ENCODE measurements at places on chromosomes 2 and 18. TPM values are rescaled to one million over a fixed set of nuclear protein-coding genes. Genes with fewer than 3 reads are reported as not detected.

DHRS9 gene
- not detected for total RNA-seq

WNT6 gene
- 20.3 TPM for total RNA-seq

KCNG2 gene
- not detected for total RNA-seq

HOXD12 gene
- total RNA-seq, result not detected

STPG4 gene
- total RNA-seq, result 0.79 TPM

MEX3C gene
- 44.8 TPM for total RNA-seq

DSC1 gene
- not detected for total RNA-seq

REG1B gene
- total RNA-seq, result not detected

TPO gene
- not detected for total RNA-seq

RPIA gene
- total RNA-seq, result 33.2 TPM

PID1 gene
- 11.3 TPM for total RNA-seq

LINC00305 gene
- total RNA-seq, result not detected

GRCh38 chr18:13551841-13552733 is 174.3 kb downstream of the FAM210A start:
- DNase-seq, result no peak

GRCh38 chr2:10906926-10907625 is 4.7 kb upstream of the KCNF1 start:
- no peak for DNase-seq

DNA sequence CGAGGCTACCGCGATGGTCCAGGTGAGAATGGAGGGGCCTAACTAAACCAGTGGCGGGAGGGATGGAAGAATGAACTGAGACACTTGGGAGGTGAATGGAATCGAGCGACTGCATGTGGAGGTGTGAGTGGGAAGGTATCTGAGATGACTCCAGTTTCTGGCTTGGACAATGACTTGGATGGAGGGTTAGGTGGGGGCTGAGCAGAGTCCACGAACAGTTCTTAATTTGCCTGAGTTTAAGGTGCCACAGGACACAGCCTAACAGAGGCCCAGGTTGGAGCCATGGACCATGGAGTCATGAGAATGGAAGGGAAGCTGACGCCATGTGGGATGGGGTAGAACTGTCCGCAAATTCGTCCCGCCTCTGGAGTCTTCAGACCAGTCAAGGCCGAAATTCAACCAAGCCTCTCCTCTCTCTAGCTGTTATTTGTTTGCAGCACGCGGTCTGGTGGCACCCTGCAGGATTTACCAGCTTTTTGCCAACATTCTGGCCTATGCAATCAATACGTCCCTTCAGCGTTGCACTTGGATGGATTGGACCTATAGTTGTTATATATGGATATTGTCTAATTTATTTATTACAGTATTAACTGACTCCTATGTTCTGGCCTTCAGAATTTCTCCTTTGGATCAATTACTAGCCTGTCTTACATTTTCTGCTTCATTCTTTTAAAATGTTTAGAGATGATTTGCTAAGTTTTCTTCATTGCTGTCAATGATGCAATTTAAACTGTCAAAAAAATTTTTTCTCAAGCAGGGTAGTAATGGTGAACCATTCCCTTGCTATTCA is 940 bp upstream of the BOLA3 start:
- no peak for DNase-seq

DNA sequence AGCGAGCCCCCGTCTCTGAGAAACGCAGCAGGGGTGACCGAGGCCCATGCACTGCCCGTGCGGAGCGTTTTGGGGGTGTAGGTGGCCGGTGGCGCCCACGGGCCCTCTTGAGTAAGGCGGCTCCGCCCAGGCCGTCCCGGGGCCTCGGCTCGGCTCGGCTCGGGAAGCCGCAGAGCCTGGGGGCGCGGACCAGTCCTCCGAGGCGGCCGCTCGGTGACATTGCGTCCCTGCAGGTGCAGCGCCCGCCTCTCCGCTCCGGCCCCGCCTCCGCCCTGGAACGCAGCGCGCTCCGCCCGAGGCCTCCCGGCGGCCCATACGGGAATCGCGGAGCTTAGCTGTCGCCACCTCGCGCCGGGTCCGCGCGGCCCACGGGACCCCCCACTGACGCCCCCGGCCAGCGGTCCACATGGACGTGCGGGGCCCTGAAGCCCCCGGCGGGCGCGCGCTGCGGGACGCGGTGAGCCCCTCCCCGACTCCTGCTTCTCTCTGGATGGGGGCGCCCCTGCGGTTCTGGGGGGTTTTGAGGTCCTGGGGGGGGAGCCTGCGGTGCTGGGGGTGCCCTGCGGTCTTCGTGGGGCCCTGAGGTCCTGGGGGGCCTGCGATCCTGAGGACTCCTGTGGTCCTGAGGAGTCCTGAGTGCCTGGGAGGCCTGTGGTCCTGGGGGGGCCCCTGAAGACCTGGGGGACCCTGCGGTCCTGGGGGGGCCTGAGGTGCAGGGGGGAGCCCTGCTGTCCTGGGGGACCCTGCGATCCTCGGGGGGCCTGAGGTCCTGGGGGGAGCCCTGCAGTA is at the start of gene HSBP1L1:
TSS of gene HSBP1L1 (plus strand) at position 314 of the 789 bp plus-strand sequence. CDS start at position 407, 93 bp downstream.
- peak; percentile 78 for DNase-seq

GRCh38 chr2:203732092-203732952 is 25.9 kb downstream of the CD28 start:
- no peak for DNase-seq

DNA sequence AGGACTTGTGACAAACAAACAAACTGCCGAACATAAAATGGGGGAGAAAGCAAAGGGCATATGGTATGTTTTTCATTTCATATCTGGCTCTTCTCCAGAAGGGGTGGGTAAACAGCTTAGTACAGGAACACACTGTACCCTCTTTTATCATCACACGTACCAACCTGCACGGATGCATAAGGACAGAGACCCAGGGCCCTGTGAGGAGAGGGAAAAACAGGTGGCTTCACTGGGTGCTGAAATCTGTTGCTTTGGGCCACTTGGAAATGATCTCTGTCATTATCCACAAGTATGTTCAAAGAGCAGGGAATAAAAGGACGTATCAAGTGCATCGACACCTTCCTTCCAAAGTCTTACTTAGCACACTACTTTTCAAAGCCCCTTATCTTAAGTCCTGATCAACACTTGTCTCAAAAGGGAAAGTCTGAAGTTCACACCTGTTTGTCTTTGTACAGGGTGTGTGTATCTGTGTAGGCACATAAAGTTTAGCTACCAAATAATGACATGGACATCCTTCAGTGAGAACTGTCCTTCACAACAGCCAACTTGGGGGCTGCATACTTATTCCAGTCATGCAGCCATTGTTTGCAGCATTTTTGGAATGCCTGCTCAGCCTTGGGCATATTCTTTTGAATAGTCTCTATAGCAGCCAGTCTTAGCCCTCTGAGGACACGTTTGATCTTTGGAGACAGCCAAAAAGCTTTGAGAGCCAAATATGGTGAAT is 60.6 kb downstream of the IRS1 start:
- no peak for DNase-seq

DNA sequence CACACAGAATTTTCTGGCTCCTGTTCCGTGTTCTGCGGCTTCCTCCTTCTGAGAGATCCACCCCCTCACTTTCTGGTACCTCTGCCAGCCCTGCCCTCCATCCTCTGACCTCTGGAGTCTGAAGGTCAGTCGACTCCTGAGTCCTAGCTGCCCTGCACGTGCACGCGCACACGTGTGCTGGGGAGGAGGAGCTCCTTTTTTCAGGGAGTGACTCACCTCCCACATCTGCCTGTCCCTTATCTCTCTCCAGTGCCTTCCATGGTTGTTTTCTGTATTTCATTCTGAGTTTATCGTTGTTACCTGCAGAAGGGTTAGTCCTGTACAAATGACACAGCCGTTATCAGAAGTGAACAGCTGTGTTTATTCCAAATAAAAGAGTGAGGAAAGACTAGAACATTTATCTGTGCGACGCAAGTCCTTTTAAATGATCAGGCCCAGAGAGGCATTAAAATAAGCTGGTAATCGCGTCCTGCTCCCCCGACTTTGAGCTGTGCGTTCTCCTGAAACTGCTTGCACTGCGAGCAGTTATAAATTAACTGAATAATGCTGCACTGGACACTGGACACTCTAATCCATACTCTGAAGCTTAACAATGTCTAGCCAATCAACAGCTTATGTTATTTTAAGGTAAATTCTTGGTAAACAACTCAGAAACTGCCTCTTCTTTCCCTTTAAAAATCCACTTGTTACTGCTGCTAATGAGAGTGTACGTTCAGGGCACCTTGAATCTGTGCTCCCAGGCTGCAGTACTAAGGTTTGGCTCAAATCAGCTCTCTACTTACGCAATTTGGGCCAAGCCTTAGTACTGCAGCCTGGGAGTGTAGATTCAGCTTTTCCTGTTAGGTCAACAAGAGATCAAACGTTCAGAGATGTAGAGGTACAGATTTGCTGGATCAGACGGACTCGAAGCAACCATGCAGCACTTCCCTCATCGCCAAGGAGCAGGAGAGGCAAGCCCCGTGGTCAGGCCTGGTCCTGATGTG is 72.5 kb downstream of the GALR1 start:
- DNase-seq, result peak; percentile 32

DNA sequence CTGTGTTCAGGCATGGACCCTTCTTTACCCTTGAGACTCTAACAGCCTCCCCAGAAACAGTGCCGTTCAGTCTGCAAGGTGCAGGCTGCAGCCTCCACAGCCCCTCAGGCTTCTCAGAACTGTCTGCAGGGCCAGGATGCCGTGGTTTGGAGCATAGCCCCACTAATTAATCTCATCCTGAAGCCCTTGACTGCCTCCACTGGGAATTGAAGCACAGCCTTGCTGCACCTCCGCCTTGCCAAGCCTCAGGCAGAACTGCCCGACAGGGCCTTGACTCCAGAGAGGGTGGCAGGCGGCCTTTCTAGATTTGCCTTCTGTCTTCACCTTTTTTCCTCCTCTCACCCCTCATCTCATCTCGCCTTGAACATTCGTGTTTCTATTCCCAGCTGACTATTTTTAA is 119.8 kb downstream of the NRP2 start:
- DNase-seq, result no peak

- DNase-seq, result no peak
Measured at GRCh38 chr2:168155046-168155445, 92.3 kb downstream of the STK39 start.

- DNase-seq, result no peak
Measured at GRCh38 chr2:25853038-25853638, 25.1 kb downstream of the ASXL2 start.

DNA sequence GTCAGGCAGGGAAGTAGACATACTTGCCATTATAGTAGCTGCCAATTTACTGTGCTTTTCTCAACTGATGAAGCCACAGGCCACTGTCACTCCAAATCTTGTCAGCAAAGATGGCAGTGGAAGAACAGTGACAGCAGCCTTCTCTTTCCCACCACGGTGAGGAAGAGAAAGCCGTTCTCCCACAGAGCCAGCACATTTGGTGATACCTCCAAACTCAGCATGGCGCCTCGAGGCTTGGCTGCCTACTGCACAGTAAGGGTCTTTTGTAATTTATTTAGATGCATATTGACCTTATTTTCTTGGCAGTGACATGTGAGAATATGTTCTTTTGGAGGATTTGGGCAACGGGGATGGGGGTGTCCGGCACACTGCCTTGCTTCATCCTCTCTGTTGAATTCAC is 117.2 kb upstream of the CDH20 start:
- no peak for DNase-seq

DNA sequence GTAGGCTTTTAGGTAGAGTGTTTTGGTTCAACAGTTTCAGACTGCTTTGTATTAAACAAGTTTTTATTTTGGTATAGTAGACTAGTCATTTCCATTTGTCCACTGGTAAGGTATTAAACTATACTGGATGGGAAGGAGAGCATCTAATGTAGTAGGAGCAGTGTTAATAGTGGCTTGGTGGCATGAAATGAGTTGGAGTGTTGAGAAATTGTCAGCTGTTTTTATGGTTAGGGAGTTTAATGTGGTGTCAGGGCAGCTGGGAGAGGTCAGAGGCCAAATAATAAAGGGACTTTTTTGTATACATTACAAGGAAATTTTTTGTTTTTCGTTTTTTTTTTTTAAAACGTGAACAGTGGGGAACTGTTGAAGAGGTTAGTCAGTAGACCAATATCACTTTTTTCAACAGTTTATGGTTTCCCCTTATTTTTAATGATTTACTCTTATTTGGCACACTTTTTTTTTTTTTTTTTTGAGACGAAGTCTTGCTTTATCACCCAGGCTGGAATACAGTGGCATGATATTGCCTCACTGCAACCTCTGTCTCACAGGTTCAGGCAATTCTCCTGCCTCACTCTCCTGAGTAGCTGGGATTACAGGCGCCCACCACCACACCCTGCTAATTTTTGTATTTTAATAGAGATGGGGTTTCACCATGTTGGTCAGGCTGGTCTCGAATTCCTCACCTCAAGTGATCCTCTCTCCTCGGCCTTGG is 21.2 kb downstream of the ACTR3 start:
- DNase-seq, result no peak

GRCh38 chr2:205287316-205287715 is 395.0 kb upstream of the NRP2 start:
- DNase-seq, result no peak

DNA sequence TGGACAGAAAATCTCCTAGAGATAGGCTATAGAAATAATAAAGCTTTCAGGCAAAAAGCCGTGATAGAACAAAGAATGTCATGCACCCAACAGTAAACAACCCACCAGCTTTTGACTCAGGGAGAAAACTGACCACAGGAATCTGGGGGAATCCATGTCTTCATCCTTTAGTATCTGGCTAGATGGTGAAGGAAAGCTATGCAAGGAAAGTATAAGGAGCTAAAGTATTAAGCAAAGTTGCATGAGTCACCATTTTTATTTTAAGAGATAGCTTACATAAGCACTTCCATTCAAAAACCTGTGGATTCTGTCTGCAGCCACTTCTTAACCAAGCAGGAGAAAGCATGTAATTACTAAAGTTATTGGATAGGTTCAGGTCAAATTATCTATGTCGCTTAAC is 363.8 kb downstream of the LRP1B start:
- no peak for DNase-seq

DNA sequence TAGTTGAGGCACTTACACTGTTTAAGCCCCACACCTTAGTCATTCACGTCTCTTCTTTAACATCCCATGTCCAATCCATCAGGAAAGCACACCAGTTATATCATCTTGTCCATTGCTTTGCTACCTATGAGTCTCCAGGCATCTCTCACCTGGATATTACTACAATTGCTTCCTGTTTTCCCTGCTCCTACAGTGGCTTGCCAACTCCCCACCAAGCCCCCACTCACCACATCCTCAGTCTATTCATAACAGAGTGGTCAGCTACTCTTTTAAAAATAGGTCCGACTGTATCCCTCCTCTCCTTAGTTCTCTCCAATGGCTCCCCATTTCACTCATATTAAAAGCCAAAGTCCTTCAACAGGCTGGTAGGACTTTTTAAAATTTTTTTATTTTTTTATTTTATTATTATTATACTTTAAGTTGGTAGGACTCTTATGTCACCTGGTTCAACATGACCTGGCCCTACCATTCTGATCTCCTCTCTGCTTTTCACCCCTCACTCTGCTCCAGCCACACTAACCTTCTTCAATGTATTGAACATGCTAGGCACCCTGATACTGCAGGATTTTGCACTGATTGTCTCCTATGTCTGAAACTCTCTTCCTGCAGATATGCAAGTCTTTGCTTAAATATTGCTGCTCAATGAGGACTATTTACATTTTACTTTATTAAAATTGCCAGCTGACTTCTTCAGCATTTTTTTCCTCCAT is 253.2 kb downstream of the CYRIA start:
- DNase-seq, result no peak

Data from Caco-2 (cell line).